Activated naive CD8-positive, alpha-beta T cell treated with anti-CD3 and anti-CD28 coated beads for 36 hours (primary cell): ENCODE measurements at places on chromosomes 5 and 9.

DNA sequence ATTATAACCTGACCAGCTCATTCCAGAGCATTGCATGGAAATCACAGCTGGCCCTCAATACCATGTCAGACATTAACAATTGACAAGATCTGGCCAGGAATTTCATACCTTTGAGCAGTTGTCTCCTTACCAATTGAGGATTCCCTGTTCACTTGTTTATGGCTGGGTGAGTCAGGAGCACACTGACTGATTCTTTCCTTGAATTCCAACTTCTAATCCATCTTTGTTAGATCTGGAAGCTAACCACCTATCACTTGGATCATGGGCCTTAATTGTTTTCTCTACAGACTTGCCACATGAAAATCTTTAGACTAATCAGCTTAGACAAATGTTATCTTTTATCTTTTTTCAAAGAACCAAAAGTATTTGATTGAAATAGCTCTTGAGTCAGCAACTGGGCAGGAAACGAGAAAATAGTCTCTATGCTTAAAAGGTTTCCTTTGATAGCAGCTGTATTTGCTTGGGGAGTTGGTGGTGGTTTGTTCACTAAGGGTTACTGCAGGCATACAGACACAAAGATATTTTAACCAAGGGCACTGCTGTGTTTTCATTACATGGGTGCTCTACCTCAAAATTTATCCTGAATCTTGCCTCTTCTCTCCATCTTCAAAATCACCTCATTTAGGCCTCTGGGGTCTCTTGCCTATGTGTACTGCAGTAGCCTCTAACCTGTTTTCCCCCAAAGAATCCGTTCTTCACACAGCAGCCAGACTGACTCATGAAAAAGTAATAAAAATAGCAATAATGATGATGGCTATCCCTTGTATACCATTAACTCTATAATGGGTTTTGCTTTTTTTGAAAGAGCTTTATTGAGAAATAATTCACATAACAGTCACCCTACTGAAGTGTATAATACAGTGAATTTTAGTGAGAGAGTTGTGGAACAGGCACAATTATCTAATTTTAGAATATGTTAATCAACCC, 197.0 kb upstream of the NMUR2 start:
- no peak for DNase-seq

GRCh38 chr5:140109018-140109758, 4.7 kb upstream of the PURA start:
- no peak for DNase-seq

GRCh38 chr5:96741891-96742309, 65.8 kb downstream of the ERAP1 start:
- DNase-seq, result no peak

DNA sequence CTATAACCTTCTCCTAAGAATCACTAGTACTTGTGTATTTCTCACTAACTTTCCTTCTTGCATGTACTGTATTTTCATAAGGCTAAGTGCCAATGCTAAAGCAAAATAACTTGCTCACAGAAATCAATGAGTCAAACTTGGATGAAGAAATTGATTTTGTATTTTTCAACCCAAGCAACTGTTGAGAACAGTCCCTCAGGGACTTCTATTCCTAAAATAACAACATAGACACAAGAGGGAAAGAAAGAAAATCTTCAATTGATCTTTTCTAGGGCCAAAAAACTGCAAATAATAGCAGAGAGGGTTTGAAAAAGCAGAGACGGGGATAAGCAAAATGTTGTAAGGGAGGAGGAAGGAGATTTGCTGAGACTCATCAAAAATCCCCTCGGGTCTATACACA, 69.8 kb downstream of the HABP4 start:
- no peak for DNase-seq

DNA sequence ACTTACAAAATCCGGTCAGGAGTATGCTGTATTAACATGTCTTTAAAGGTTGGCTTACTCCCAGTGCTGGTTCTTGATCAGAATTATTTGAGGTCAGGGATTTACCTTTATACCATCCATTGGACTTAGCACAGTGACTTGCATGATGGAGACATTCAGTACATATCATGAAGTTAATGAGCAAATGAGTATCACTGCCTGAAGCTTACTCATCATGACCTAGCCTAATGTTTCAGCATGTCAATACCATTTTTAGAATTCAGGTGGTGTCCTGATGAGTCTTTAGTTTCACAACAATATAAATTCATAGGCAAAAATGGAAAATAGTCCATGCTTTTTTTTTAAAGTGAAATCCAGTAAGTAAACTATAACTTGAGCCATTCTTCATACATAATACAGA, 226.0 kb upstream of the C9orf72 start:
- no peak for DNase-seq

DNA sequence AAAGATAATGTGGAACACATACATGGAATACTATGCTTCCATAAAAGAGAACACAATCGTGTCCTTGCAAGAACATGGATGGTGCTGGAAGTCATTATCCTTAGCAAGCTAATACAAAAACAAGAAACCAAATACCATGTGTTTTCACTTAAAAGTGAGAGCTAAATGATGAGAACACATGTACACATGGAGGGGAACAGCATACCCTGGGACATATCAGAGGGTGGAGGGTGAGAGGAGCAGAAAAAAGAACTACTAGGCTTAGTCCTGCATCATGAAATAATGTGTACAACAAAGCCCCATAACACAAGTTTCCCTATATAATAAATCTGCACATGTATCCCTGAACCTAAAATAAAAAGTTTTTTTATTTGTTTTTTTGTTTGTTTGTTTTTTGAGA, 855.5 kb upstream of the NUDT12 start:
- DNase-seq, result no peak

DNA sequence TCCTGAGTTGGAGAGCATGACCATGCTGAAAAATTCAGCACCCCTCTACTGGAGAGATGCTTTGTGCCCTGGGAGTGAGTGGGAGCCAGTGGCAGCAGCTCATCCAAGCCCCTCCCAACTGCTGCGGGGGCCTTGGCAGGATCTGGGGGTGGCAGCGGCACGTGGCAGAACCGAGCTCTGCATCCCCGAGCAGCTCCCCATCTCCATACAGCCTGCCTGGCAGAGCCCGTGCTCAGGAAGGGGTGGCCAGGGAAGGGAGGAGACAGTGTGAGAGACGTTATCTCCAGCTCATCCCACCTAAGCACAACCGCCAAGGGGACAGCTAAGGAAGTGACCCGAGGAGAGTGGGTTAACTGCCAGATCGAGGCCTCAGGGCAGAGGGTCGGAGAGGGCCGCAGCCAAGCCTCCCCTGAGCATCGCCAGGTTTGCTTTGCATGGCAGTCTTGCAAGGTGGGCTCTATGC, 17.2 kb upstream of the DPM2 start:
- no peak for DNase-seq

- DNase-seq, result no peak
Measured at GRCh38 chr9:83598487-83598886, 24.5 kb upstream of the IDNK start.

DNA sequence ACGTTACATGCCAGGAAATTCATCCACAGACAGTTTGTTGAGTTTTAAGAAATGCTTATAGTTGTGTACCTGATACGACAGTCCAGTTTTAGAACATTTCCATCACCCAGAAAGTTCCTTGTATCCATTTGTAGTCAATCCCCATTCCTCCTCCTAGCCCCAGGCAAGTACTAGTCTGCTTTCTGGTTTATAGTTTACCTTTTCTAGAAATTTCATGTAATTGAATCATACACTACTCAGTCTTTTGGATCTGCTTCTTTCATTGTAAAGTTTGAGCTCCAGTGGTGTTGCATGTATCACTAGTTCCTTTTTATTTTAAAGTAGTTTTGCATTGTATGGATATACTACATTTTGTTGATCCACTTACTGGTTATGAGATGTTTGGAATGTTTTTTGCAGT, 291.2 kb downstream of the AOPEP start:
- DNase-seq, result no peak

DNA sequence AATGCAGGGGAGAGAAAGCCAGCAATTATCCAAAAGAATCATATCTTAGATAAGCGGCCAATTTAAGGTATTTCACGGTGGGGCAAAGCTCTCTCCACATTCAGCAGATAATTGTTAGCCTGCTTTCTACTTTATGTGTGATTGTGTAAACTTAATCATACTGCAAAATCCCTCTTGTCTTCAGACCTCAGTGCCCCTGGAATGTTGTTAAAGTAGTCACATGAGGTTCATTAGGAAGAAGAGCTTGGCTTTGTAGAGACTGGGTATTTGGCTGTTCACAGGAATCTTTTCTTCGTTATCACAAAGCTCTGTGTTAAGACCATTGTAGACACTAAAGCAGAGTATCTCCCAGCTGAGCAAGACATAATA, 127.0 kb downstream of the RFK start:
- DNase-seq, result no peak
